Tibial nerve (tissue), 4 donors: ENCODE measurements at places on chromosomes 13 and 19. TPM values are rescaled to one million over a fixed set of nuclear protein-coding genes. Genes with fewer than 3 reads are reported as not detected.

GRCh38 chr13:112962911-112963625 is 5.9 kb upstream of the MCF2L start:
- no peak overlapping the region for H3K4me3 ChIP-seq
- no peak overlapping the region for H3K27ac ChIP-seq
- no peaks in the 10 kb centered on the region for H3K4me1 ChIP-seq
- peaks cover 37% of the 10 kb centered on the region for H3K27me3 ChIP-seq

GRCh38 chr13:54750521-54750920 is 1721.9 kb downstream of the OLFM4 start:
- no peaks in the 10 kb centered on the region for H3K36me3 ChIP-seq
- H3K27me3 ChIP-seq, result no peaks in the 10 kb centered on the region
- H3K27ac ChIP-seq, result no peak overlapping the region
- no peak overlapping the region for H3K4me3 ChIP-seq

- no peaks in the 10 kb centered on the region for H3K27me3 ChIP-seq
- H3K4me3 ChIP-seq, result no peak overlapping the region
- no peaks in the 10 kb centered on the region for H3K36me3 ChIP-seq
- H3K4me1 ChIP-seq, result peaks cover 10% of the 10 kb centered on the region
These were observed 324.7 kb downstream of the DLEU7 start for GRCh38 chr13:50518781-50519201.

- H3K4me3 ChIP-seq, result no peak overlapping the region
- DNase-seq, result no peak
- no peak overlapping the region for H3K27ac ChIP-seq
- H3K27me3 ChIP-seq, result no peaks in the 10 kb centered on the region
These were observed 42.1 kb upstream of the UQCRFS1 start for GRCh38 chr19:29255006-29255405.

The CEACAM1 gene
- 0.66 TPM for total RNA-seq

The NTF4 gene
- total RNA-seq, result not detected

The PRR19 gene
- total RNA-seq, result 0.30 TPM

The PCDH20 gene
- 0.30 TPM for total RNA-seq

The MAG gene
- 31.8 TPM for total RNA-seq

DNA sequence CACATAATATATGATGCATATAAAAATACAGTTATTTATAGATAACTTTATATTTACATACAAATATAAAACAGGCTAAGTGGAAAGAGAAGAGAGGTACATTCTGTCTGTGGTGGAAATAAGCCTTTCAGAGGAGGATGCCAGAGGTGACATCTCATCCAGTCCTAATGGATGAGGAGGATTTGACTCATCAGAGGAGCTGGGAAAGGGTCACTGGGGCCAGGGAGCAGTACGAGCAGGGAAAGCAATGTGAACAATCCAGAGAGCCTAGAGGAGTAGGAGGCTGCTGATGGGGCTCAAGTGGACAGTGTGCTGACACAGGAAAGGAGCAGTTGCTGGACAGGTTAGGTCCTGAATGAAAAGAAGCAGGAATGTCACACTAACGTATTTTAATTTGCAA is 18.6 kb downstream of the NALCN start:
- no peaks in the 10 kb centered on the region for H3K27me3 ChIP-seq
- H3K27ac ChIP-seq, result no peak overlapping the region
- H3K4me3 ChIP-seq, result no peak overlapping the region
- no peaks in the 10 kb centered on the region for H3K36me3 ChIP-seq
- no peaks in the 10 kb centered on the region for H3K4me1 ChIP-seq

DNA sequence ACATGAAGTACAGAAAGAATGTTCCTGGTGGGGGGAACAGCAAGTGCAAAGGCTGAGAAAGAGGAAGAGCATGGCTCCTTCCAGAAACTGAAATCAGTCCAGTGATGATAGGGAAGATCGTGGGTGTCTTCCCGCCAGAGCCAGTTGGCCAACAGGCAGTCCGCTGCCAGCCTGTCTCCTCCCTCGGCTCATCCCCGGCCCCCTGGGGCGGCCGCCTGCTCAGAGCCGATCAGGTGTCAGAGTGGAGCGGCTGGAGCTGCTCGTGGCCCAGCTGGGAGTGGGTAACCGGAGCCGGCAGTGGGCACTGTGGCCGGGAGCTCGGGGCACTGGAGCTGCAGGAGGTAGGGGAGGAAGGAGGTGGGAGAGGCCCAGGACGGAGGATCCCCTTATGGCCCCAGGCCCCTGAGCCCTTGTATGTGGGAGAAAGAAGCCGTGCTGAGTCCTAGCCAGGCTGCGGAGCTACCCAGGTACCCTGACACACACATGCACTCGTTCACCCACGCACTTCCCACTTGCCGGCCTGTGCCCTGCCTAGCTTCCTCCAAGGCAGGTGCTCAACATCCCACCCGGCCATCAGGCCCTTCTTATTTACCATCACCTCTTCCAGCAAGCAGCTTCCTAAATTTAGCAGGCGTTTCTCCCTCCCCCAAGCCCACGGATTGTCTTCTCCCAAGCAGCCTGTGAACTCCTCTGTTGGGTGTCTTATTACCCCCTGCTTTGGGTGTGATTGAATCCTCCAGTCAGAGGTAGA is 1.7 kb downstream of the ANKRD24 start:
- no peak overlapping the region for H3K27ac ChIP-seq
- DNase-seq, result no peak
- peaks cover 17% of the 10 kb centered on the region for H3K4me1 ChIP-seq
- H3K4me3 ChIP-seq, result no peak overlapping the region
- peaks cover 17% of the 10 kb centered on the region for H3K27me3 ChIP-seq
- H3K36me3 ChIP-seq, result no peaks in the 10 kb centered on the region
